ENCODE measurements at places on chromosomes 12 and 14.

- no peak for DNase-seq
Measured at GRCh38 chr14:22008766-22009165, 335.1 kb upstream of the OR4E1 start.

- no peak for DNase-seq
Measured at GRCh38 chr12:64173456-64173855, 48.6 kb downstream of the KICS2 start.

DNA sequence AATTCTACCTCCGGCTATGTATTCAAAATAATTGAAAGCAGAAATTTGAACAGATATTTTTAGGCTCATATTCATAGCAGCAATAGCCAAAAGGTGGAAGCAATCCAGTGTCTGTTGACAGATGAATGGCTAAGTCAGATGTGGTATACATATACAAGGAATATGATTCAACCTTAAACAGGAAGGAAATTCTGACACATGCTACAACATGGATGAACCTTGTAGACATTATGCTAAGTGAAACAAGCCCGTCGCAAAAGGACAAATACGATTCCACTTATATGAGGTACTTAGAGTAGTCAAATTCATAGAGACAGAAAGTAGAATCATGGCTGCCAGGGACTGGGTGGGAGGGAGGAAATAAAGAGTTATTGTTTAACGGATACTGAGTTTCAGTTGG, 331.6 kb downstream of the PCNX1 start:
- DNase-seq = no peak

DNA sequence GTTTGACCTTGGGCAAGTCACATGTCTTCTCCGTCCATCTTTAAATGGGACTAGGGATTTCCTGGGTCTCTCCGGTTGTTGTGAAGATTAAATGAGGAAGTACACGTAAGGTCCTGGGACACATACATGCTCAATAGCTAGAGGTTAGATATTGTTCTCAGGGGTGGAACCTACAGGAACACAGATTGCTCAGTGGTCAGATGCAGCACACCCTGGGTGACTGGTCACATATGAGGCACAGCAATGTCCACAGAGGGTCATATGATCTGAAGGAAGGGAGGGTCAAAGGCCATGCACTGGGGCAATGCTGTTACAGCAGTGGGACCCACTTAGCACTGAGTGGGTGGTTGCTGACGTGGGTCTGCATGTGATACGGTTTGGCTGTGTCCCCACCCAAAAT, 11.4 kb upstream of the SLC8B1 start:
- DNase-seq = no peak
